ENCODE measurements at places on chromosomes 3 and 15.

DNA sequence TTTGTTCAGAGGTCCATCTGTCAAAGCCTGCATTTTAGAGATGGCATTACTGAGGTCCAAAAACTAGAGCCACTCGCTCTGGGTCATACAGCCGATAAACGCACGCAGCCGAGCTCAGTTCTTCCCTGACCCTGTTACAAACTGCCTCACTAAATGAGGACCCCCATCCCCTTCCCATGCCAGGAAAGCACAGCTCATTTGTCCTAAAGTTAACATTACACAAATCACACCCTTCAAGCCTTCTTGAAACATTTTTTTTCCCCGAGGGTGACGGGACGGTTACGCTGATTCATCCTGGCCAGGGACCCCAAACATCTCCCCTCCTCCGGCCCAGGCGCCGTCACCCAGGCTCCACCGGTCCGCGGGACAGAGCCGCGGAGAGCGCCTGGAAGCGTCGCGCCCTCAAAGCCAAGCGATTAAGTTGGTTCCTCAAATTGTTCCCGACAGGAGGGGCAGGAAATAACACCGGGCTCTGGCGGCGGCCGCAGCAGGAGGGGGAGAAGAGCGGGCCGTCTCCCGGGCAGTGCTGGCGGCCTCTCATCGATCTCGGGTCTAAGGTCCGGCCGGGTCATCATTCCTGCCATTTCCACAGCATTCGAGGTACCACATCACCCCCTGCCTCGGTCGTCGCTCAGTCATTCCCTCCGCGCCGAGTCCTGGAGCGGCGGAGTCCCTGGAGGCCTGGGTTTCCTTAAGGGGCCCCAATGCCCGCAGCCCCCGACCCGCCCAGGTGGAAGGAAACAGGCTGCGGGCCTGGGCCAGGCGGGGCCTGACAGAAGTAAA is 619 bp upstream of the CMTM8 start:
- no peak for DNase-seq

DNA sequence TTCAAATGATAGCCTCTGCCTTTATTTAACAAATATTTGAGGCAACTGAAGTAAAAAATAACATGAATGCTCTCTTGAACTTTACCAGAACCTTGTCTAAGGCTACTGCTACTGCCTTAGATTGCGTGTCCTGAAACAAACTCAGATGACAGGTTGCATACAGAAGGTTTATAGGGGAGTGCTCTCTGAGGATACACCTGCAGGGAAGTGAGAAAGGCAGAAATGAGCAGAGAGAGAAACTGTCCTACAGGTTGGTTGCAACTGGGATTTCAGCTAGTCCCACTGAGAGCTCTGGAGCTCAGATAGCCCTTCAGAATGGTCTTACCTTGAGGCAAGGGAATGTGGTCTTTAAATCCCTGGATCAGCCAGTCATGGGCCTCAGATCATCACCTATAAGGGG is 165.5 kb downstream of the IL5RA start:
- no peak for DNase-seq

- DNase-seq: no peak
Observed at GRCh38 chr3:18349197-18349798, 75.8 kb downstream of the SATB1 start.

- no peak for DNase-seq
Observed at GRCh38 chr3:130543322-130543721, 26.3 kb downstream of the COL6A6 start.

GRCh38 chr15:42846647-42847046 is 73.9 kb downstream of the TTBK2 start:
- no peak for DNase-seq

GRCh38 chr3:138443091-138443490 is 8.7 kb downstream of the ESYT3 start:
- no peak for DNase-seq

DNA sequence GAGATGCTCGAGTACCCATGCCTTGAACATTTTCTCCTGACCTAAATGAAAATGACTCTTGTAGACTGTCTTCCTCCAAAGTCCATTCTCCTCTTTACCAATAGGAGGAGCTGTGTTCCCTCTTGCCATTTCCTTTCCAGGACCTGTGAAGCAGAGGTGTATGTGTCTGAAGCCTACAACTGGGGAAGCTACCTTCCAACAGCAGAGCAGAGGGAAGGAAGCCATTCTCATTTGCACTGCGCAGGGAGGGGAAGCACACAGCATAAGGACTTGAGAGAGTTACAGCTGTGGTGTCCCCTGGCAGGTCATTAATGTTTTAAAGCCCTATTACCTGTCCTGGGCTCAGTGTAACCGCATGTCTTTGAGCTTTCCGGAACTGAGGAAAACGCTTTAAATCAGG is 38.7 kb downstream of the HSPBAP1 start:
- DNase-seq: no peak

GRCh38 chr15:68717951-68718350 is 102.7 kb downstream of the ANP32A start:
- DNase-seq: no peak

- DNase-seq: no peak
Observed at GRCh38 chr3:175118382-175118941, 259.3 kb downstream of the NAALADL2 start.

DNA sequence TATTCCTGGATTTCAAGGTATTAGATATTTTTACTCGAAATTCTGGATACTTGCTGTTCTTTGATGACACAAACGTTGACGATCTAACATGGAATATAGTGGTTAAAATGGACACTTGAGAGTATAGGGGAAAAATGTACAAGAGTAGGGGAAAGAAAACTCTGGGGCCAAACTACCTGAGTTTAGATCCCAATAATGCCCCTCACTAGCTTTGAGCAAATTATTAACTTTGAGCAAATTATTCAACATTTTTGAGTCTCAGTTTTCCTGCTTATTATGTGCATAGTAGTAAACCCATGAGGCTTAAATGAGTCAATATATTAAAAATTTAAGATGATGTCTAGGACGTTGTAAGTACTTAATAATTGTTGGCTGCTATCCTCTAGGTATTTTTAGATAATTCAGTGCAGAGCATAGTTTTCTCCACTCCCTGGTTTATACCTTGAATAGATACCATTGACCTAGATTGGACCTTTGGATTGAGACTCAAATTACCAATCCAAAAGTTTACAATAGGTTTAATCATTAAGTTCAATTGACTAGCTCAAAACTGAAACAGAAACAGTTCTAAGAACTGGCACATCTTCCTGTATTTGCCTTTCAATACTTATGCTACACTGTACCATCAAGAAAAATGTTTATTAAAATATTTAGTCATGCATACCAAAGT is 4.5 kb downstream of the ADGRG7 start:
- no peak for DNase-seq

GRCh38 chr3:144257381-144257780 is 285.8 kb downstream of the DIPK2A start:
- DNase-seq: no peak

DNA sequence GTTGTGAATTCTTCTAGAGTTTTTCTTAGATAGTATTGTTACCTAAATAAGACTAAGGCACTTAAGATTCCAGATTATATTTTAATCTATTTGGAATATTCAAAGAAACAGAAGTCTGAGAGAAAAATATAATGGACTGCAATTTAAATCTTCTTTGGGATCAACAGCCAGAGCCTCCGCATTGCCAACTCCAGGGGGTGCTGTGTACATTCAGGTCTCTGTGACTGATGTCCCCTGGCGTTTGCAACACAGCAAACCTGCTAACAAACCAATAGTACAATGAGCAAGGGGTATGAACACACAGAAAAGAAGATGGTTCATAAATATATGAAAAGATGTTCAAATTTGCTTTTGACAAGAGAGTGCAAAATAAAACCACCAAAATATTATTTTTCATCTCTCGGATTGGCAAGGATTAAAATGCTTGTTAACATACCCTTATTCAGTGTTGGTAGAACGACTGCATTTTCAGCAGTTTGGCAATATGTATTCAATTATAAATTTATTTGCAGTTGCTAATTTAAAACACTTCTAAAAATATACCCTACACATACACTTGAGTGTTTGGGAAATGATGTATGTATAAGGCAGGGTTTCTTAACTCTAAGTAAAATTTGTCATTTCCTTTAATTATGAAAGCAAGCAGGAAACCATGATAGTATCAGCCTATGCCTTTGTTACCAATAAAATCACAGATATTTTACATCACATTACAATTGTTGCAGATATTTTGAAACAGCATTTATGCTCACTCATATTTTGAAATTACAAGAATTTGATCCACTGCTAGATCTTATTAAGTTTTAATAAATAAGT is 16.1 kb upstream of the TM4SF1 start:
- DNase-seq: peak; percentile 11

- DNase-seq: no peak
Observed at GRCh38 chr3:28836199-28836598, 444.7 kb upstream of the RBMS3 start.

GRCh38 chr3:64650096-64650622 is 37.6 kb downstream of the ADAMTS9 start:
- no peak for DNase-seq

DNA sequence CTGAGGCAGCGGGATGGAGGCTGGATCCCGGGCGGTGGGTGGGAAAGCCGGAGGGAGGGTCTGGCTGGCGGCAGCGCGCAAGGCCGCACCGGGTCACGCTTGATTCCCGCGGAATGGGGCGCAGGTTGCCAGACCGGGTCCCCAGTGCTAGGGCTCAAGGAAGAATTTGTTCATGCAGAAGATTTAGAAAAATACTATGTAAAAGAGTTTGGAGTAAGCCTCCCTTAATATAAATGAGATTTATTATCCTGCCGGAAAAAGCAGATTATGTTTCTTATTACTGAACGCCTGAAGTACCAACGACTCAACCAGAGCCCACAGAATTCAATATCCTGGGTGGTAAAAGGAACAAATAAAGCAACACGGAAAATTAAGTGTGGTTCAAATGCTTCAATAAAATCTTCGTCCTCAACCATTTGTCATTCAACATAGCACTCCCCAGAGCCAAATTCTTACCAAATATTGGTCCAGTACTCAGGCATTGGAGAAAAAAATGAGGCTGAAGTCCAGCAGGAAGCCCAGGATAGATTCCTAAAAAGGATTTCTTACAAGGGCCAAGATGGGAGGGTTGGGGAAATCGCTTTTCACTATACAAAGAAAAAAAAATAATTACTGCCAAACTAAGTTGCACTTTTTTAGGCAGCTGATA is 1.2 kb upstream of the ZBTB20 start:
- no peak for DNase-seq

- DNase-seq: no peak
Observed at GRCh38 chr3:134253475-134254226, 3.0 kb upstream of the RYK start.

DNA sequence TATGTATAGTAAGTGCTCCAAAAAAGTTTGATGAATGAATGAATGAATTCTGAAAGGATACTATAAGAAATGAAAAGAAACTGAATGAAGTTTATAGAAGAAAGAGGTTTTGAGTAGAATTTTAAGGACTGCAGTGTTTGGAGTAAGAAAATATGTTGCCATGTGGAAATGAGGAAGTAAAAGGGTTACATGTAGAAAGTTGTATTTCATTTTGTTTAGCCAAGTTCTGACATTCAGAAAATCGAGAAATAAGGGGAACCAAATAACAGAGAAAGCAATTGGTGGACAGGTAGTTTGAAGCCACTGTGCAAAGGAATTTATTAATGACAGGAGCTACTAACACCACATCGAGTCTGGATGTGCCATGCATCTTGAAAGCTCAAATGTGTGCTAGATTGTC is 200.7 kb downstream of the SATB1 start:
- DNase-seq: no peak

DNA sequence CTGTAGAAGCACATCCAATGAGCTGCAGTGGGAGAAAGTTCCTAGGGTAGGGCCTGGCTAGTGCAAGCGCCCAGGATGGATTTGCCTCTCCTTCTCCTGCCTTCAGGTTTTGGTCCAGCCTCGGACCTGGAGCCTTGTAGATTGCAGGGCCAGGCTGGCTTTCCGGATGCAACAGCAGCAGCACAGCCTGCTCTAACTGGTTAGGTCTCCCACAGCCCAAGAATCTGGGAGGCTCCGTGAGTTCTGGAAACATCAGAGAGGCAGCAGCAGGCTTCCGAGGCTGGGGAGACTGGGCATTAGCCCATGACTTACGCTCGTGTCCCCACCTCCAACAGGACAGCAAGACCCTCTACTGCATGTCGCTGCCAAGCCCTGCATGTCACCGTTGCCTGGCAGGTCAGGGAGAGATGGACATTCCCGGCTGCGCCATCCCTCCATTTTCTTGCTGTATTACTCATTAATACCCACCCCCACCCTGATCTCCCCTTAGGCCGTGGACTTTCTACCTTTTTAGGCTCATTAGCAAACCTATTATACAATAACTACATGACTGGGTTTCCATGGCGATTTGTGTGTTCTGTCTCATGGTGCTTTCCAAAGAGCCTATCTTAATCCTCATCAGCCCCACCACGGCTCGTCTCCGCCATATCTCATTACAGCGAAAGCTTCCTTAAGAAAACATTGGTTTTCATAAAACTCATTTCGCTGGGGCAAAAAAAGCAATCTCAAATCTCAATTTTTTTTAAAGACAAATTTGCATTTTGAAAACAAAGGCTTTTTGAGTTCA is 40.9 kb upstream of the RGMA start:
- no peak for DNase-seq

DNA sequence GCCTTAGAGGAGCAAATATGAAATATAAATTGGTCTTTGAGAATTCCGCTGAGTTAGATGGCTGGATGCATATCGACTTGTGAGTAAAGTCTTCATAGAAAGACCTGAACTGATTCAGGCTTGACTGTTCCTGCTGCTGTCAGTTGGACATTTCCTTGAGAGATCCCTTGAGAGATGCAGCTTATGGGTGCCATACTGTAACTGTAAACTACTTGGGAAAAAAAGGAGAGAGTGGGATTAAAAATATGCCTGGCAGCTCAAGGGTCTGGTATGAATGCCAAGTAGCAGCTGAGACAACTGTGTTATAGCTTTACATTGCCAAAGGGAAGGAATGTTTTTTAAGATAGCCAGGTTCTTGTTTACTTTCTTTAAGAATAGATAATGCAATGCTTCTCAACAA is 926.6 kb downstream of the EPHA3 start:
- DNase-seq: no peak

GRCh38 chr3:129474984-129475804 is 35.2 kb downstream of the IFT122 start:
- DNase-seq: no peak

GRCh38 chr3:18827664-18828063 is 320.6 kb upstream of the KCNH8 start:
- no peak for DNase-seq

DNA sequence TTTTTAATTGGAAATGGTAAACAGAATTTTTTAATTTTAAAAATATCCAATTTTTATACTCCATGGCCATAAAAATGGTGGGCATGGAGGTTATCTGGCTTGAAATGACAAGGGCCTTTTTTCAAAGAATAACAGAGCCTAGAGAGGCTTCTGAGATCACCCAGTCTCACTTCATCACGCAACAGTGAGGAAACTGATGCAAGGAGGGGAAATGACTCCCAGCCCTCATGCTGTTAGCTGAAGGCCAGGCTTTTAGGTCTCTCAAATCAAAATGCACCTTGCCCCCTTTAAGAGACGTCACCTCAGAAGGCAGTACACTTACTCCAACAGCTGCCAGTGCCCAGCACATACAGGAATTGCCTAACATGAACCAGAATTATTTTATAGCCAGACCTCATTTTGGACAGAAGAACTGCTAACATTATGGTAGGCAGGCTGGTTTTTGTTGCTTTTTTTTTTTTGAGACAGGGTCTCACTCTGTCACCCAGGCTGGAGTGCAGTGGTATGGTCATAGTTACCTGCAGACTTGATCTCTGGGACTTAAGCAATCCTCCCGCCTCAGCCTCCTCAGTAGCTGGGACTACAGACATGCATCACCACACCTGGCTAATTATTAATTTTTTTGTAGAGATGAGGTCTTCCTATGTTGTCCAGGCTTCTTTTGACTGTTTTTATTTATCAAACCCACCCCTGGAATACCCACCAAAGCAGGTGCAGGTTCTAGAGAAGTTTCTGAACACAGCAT is 9.1 kb downstream of the RAB43 start:
- DNase-seq: no peak

GRCh38 chr3:128942161-128942952 is 51.5 kb downstream of the CFAP92 start:
- DNase-seq: no peak
